GM04504 (cell line): ENCODE measurements at places on chromosomes 11 and 22.

DNA sequence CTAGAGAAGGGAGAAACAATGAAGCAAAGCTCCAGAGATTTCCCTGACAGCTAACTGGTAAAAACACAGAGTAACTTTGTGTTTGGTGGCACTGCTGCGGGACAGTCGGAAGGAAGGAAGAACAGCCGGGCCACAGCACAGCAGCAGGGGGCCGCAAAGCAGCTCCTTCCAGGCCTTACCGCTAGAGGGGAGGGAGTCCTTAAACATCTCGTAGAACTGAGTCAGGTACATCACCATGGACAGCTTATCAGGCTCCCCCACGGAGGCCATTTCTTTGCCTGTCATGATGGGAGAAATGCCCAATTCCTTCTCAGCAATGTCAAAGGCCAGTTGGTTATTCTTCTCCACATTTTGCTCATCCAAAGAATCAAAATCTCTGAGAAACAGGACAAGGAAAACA is 114.6 kb upstream of the BID start:
- DNase-seq = no peak

DNA sequence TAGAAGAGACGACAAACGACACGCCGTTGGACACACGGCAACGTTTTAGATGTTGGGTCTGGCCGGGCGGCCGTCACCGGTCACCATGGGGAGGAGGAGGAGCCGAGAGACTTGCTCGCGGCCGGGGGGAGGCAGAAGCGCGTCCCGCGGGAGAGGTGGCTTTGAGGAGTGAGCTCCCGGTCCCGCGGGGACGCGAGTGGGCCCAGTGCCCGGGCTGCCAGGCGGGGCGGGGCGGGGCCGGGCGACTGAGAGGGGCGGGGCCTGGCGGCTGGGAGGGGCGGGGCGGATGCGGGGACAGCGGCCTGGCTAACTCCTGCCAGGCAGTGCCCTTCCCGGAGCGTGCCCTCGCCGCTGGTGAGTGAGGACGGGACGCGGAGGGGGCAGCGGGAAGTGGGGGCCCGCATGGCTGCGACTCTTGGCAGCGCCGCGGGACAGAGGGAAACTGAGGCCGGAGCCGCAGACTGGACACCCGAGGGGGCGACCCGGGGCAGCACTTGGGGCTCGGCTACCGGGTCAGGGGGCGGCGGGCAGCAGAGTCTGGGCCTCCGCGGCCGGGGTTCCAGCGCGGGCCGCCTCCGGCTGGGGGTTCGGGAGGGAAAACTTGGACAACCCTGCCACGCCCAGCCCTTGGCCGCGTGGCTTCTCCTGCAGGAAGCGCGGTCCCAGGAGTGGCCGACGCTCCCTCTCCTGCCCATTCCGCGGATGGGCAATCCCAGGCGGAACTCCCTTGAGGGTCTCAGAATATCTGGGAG is at the start of gene TSPO:
Gene TSPO, plus strand, starts transcription at position 309 of the 752 bp plus-strand sequence. CDS start 7,680 bp downstream, outside the sequence.
- DNase-seq = peak; percentile 30

GRCh38 chr22:43528601-43529360 is 117.0 kb downstream of the MPPED1 start:
- no peak for DNase-seq

- no peak for DNase-seq
These were observed 15.5 kb upstream of the MS4A12 start for GRCh38 chr11:60477035-60477445.

DNA sequence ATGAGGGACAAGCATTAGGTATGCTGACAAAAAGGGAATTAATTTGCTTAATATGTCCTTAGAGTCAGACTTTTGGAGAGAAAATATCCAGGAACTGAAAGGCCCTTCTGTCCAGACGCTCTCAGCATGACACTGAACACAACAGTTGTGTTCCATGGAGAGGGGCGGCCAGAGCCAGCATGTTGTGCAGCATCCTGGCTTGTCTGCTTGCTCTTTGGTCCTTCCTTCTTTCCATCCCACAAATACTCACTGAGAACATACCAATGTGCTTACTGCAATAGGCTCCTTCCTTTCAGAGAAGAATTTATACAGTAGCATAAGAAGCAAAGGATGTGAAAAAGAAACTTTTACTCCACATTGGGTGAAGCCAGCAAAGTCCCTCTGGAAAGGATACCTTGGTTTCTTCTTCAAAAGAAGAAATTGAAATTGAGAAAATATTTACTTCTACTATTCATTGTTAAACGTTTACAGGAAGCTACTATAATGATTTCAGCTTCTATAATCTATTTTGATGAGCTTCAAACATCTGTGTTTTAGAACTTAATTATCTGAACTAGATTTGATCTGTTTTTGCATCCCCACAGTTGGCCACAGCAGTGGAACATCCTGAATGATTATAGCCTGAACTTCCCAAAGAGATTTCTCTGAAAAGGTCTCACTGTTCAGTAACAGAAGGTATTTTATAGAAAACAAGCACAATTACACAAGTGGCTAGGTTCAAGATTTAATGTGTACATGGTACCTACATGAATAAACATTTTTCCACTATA is 304.1 kb upstream of the PITPNB start:
- DNase-seq = no peak

GRCh38 chr11:63826471-63827190 is 12.3 kb upstream of the MARK2 start:
- no peak for DNase-seq

- DNase-seq = no peak
These were observed 2.2 kb upstream of the SCUBE1 start for GRCh38 chr22:43345356-43345755.

GRCh38 chr11:65026810-65027209 is 429 bp upstream of the SNX15 start:
- DNase-seq = no peak
